ENCODE measurements at places on chromosomes 16 and 17.

- DNase-seq: no peak
Measured at GRCh38 chr16:27852681-27853080, 210.8 kb downstream of the GSG1L start.

DNA sequence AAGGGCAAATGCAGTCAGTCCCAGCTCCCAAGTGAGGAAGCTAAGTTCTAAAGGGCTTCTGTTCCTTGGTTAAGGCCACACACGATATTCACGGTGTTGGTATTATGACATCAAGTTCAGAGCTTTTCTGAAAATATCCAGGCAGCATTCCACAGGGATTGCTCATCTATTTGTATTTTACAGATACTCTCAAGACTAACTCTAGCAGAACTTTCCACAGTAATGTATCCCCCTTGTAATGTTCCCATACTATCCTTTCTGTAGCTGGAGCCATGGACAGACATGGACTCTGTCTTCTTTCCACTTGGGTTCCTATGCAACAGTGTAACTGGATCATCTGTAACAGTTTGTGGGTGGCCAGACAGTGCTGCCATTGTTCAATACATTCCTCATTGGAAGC lies 13.5 kb downstream of the SDR42E1 start:
- DNase-seq: no peak

- DNase-seq: no peak
Measured at GRCh38 chr17:11925262-11926021, 71.8 kb downstream of the ZNF18 start.

DNA sequence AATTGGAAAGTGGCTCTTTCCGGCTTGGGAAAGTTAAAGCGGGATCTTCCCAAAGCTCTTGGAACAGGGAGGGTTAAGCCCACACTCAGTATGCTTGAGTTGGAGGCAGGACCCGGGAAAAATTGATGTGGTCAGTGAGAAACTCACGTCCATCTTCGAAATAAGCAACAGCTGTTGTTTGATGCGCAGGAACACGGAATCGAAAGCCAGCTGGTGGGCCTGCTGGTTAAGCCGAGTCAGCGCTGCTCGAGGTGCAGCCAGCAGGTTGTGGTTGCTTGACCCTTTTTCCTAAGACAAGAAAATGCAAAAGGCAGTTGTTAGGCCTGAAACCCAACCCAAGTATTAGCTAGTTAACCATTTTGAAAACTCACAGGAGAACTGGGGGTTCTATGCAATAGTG lies 49.4 kb downstream of the COG7 start:
- DNase-seq: no peak

DNA sequence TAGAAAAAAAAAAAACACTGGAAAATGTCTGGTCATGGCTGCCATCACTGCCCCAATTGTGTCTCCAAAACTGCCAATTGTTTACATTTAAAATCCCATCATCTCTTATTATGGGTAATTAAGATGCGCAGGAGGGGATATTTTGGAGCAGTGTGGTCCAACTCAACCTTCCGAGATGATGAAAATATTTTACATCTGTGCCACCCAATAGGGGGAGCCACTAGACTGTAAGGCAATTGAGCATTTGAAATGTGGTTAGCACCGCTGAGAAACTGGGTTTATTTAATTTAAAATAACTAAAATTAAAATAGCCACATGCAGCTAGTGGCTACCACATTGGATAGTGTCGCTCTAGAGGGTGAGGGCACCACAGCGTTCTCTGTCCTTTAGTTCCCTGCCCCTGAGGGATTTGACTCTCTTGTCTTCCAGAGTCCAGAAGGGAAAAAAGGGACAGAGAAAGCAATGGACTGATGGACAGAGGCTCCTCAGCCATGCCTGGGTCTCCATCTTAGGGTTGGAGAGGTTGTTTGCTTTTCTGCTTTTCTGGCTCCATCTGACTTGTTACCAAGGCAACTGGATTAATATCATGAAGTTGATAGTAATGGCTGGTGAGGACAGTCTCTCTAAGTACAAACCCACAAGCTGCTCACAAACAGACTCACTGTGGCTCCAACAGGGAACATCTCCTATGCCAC lies 3.5 kb downstream of the MPO start:
- DNase-seq: peak; percentile 36

- DNase-seq: no peak
Measured at GRCh38 chr17:2755891-2756724, 6.7 kb upstream of the CCDC92B start.

GRCh38 chr16:50688867-50689266 lies 4.5 kb upstream of the NOD2 start:
- DNase-seq: peak; percentile 33

DNA sequence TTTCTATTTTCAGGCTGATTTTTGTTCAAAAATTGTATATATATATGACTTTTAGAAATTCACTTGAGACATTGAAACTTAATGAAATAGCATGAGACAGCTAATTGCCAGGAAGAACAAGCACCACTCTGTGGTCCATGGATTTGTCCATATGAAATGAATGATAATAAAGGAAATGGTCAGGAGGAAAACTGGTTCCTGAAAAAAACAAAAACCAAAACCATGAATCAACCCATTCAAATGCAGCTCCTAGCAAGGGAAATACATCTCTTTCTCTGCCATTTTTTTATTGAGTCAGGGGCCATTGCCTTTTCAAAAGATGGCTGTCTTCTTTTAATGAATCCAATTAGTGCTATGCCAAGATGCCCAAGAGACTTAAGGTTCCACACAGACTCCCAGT lies 230.7 kb downstream of the SLC39A11 start:
- no peak for DNase-seq

DNA sequence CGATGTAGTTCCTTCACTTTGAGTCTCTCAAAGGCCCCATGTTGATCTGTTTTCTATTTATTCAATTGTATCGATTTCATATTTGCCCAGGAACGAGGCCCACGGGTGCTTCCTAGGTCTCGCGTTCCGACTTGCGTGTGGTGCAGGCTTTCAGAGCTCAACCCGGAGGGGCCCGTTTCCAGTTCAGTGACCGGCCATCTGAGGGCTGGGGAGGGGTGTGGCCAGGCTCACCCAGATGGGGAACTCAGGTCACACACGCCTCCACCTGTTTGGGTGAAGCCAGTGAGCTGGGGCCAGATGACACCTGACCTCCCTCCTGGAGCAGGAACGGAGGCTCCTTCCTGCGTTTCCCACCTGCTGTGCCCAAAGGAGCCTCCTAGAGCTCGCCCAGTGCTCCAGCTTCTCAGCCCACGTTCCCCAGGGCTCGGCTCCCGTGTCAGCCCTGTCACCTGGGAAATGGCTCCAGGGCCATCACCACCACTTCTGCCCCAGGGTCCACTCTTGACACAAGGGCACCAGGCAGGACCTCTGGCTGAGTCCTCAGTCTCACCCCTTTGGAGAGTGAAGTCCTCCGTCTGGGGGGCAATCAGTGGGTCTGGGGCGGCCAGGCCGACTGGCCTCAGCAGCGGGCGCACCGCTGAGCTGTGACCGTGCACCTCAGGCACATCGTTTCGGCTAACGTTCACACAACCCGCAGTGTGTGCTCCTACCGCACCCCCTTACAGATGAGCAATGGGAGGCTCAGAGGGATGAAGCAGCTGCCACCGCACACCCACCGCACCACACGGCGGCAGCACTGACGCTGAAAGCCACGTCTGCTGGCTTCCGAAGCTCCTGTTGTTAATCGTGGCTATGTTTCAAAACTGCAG lies 18.0 kb downstream of the FOXF1 start:
- DNase-seq: no peak

DNA sequence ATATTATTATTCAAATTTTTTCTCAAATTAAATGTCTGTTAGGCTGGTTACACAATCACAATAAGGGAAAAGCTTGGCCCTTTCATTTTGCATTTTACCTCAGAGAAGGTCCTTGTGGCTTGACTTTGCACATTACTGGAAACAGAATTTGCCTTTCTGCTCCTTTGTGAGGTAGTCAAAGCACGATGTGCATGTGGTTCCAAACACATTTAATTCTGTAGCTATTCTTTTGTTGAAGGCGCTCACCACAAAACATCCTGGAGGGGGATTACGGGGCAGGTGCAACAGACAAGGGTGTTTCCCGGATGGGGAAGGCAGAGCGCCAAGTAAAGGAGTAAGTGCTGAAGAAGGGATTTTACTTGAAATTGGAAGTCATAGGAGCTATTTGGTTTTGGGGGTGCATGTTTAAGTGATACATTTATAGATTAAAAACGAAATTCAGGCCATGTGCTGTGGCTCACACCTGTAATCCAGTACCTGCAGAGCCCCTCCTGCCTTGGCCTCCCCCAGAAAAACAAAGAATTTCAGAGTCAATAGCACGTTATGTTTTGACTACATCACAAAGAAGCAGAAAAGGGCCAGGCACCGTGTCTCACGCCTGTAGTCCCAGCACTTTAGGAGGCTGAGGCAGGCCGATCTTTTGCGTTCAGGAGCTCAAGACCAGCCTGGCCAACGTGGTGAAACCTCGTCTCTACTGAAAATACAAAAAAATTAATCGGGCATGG lies 31.2 kb upstream of the TENT4B start:
- peak; percentile 14 for DNase-seq

GRCh38 chr17:31202968-31203367 lies 94.1 kb downstream of the OMG start:
- no peak for DNase-seq

- no peak for DNase-seq
Measured at GRCh38 chr17:32672711-32673110, 185.9 kb downstream of the CDK5R1 start.

- DNase-seq: no peak
Measured at GRCh38 chr17:63364944-63365343, 81.2 kb downstream of the CYB561 start.

- no peak for DNase-seq
Measured at GRCh38 chr16:82943371-82943770, 316.6 kb downstream of the CDH13 start.

DNA sequence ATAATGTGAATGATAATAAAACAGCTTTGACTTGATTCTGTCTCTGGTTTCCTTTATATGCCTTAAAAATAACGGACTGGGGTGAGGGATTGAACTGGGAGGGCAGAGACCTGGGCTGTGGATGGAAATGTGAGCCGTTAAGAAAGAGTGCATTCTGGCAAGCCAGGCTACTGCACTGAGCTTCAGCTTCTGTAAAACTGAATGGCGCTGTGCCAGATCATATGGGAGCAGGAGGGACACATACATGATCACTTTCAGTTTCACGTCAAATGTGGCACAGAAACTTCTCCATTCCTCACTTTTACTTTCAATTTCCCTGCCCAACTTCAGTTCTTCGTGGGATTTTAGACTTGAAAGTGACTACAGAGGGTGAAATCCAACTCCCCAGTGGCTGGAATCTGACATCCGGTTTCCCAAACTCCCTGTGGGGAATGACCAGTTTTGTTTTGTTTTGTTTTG lies 1.1 kb downstream of the MT2A start:
- DNase-seq: peak; percentile 80

DNA sequence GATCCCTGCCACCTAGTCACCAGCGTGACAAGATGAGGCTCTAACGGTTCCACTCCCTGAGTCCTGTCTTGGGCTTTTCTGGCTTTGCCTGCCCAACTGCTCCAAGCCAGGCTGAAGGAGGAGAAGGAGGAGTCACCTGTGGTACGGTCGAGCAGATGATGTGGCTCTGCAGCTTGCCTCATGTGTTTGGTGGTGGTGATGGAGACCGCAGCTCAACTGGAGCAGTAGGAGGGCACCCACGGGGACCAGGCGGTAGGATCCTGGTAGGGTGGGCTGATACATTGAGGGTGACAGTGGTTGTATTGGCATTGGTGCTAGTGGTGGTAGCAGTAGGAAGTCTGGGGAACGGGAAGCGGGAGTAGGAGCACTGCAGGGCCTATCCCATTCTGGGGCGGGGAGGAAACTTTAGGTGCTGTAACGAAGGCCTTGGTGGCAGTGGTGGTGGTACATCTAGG lies 202.8 kb upstream of the WSB1 start:
- DNase-seq: no peak

GRCh38 chr16:88602091-88602490 lies 31.9 kb downstream of the ZC3H18 start:
- DNase-seq: no peak

GRCh38 chr16:7304279-7304678 lies 28.4 kb upstream of the RBFOX1 start:
- no peak for DNase-seq

- no peak for DNase-seq
Measured at GRCh38 chr16:50197582-50197981, 44.5 kb downstream of the TENT4B start.

DNA sequence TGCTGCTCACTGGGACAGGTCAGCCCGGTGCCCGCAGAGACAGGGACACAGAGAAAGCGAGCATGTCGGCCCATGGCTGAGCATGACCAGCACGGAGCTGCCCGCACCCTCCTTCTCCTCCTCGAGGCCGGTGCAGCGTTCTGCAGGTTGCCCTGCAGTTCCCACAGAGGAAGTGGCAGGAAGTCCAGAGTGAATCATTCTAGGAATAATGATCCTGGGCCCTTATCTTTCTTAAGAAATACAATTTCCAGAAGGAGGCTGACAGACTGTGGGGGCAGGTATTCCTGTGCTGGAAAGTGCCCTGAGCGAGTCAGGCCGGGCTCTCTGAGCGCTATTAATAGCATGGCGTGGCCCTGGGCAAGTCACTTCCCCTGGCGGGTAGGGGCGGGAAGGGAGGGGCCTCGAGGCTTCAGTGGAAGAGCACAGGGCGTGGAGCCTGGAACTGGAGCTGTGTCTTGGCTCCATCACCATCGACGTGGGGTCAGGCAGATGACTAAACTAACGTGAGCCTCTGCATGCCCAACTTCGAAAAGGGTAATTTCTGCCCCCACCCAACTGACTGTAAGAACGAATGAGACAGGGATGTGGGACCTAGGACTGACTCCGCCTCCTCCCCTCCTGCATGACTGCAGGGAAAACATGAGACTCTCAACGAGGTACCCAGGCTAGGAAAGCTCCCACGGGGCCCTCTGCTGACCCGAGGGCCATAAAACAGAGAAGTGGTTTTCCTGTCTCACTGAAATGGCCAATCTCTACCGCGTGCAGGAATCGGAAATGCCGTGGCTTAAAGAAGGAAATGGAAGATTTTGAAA lies 9.8 kb downstream of the TMEM204 start:
- DNase-seq: peak; percentile 74

GRCh38 chr16:85675251-85675874 lies 13.4 kb downstream of the GINS2 start:
- no peak for DNase-seq

- no peak for DNase-seq
Measured at GRCh38 chr16:13036600-13036999, 135.2 kb downstream of the SHISA9 start.

- DNase-seq: no peak
Measured at GRCh38 chr17:56966338-56966737, 5.5 kb upstream of the COIL start.

- DNase-seq: no peak
Measured at GRCh38 chr16:88447881-88448280, 5.2 kb upstream of the ZFPM1 start.

GRCh38 chr17:7218758-7219157 lies 878 bp downstream of the DLG4 start:
- no peak for DNase-seq

- peak; percentile 22 for DNase-seq
Measured at GRCh38 chr16:85614338-85615013, 1.4 kb downstream of the GSE1 start.

DNA sequence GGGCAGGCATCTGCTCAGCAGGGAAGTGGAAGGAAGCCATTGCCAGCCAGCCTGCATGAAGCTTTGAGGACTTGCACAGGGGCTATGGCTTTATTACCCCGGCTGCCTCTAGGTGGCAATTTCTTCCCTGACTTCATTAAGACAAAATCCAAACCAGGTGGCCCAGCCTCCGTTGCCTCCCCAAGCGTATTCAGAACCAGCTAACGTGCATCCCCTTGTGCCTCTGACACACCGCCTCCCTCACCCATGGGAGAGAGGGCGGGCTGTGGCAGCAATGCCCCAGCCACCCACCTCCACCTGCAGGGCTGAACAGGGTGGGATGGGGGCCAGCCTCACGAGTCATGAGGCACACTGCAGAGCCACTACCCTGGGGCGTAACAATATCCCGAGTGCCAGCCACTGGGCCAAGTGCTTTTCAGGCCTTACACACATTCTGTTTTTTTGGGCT lies 6.8 kb downstream of the KIFC3 start:
- DNase-seq: peak; percentile 36
